ENCODE measurements at places on chromosomes 12 and 14.
A peak's percentile ranks its signal among the peaks of the same experiment; 100 is the strongest.

GRCh38 chr12:122366685-122367475 is 55.6 kb downstream of the CLIP1 start:
- peak; percentile 58 for DNase-seq

- no peak for DNase-seq
Measured at GRCh38 chr14:99120526-99121318, 151.3 kb downstream of the BCL11B start.

- DNase-seq = no peak
Measured at GRCh38 chr14:68148276-68148675, 328.7 kb downstream of the RAD51B start.

DNA sequence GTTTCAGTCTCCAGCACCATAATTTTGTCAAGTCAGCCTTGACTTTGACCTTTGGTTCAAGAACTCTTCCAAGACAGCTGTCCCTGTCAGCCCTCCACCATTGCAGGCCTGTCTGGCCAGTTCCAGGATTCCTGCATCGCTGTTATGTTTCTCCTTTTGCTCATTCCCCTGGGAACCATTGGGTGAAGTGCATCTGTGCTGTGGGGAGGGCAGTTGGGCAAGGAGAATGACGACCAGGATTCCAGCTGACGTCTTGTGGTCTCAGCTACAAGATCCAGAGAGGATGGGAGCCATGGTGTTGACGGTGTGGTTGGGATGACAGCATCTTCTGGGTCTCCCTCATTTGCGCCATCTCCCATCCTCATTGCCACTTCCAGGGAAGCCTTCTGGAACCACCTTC is 45.9 kb upstream of the SLC24A4 start:
- no peak for DNase-seq

GRCh38 chr12:129001826-129002225 is 148.5 kb downstream of the GLT1D1 start:
- no peak for DNase-seq

- no peak for DNase-seq
Measured at GRCh38 chr12:24600996-24601395, 347.9 kb downstream of the BCAT1 start.

GRCh38 chr12:121013715-121014114 is 2.6 kb downstream of the C12orf43 start:
- DNase-seq = no peak

DNA sequence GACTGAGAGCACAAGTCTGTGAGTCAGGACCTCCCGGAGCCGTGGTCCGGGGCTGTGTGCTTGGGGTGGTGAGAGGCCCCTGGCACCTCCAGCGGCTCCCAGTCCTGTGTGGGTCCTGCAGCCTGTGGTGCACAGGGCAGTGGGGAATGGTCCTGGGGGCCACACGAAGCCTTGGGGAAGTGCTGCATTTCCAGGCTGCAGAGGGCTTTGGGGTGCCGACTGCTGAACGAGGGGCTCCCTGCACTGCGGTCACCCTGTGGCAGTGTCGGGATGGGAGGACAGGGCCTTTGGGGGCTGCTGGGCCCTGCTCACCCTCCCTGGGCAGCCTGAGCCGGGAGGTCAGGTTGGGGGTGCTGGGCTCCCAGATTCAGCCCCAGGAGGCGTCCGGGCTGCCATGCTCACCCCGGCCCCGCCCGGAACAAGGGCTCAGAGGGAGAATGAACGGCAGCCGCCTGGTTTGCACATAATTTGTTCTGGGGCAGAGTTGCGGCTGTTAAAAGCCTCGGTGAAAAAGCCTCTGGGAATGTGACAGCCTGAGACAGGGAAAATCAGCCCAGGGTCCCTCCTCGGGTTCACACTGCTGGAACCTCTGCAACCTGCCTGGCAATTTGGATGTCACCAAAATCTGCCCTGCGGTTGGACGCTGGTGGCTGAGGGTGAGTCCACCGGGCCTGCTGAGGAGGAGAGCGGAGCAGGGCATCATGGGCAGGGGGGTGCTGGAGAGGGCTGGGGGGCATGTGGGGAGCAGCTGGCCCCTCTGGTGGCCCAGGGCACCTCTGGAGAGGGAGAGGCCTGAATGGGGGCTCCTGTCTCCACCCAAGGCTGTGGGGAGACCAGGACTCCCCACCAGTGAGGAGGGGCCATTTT is 109.2 kb downstream of the KIF26A start:
- no peak for DNase-seq

DNA sequence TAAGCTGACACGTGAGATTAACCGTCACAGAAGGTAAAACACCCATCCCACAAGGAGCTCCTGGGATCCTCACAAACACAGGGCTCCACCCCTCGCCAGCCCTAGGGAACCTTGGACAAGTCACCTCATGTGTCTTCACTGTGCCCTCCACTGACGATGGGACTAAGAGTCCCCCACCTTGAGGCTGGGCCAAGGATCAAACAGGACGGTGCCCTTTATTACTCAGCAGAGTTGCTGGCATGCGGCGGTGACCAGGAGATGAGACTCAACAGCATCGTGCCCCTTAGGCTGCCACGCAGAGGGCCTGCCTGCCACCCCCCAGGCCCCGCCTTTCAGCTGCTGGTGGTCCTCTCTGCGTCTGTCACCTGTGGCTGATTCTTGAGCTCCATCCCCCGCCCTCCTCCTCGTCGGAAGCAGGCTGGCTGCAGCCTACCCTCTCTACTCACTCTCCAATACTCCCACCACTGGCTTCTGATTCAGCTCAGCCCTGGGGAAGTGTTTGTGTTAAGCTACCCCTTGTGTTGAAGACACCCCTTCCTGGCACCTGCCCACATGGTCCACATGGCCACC is 105.2 kb downstream of the DICER1 start:
- DNase-seq = no peak

DNA sequence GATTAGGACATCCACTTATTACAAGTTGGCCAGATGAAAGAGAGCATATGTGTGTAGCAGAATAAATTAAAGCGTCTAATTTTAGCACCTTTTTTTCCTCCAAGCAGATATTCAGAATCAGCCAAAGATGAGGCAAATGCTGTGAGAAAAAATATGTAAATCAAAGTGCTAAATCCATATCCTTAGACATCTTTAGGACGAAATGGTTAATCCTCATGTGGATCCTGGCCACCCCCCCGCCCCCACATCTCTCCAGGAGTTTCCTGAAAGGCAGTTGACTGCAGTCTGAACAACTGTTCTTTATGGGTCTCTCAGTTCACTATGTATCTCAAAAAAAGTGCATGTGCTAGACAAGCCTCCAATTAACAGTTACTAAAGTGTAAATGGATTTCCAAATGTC is 1768.1 kb upstream of the SEL1L start:
- DNase-seq = no peak

DNA sequence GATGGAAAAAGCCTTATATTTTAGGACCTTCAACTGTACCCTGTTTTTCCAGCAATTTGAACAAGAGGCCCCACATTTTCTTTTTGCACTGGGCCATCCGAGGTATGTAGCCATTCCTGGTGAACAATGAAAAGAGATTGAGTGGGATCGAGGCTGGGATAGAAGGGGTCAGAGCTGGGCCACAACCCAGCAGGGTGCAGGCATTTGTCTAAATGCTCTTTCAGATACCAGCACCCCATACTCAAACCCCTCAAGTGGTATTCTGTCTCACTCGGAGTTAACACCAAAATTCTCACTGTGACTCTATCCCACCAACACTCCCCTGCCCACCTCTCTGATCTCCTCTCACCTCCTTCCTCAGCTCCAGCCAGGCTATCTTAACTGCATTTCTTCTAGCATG is 26.8 kb downstream of the DUSP6 start:
- no peak for DNase-seq

DNA sequence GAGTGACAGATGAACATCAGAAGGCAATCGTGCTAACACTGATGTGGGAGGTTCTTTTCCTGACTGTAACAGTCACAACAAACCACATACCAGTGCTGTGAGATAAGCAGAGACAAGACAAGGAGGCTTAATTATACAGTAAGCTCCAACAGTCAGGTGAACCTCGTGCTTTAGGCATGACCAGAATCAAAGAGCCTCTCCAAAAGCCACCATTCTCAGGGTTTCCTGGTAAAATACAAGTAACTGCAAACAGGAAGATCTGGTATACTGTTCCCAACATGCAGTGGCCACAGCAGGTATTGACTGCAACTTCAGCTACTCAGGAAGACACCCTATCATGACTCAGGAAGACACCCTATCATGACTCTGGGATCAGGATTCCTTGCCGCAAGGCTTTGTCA is 47.3 kb upstream of the GTF2A1 start:
- no peak for DNase-seq

GRCh38 chr14:93994919-93995682 is 2.0 kb upstream of the CCDC197 start:
- peak; percentile 92 for DNase-seq

DNA sequence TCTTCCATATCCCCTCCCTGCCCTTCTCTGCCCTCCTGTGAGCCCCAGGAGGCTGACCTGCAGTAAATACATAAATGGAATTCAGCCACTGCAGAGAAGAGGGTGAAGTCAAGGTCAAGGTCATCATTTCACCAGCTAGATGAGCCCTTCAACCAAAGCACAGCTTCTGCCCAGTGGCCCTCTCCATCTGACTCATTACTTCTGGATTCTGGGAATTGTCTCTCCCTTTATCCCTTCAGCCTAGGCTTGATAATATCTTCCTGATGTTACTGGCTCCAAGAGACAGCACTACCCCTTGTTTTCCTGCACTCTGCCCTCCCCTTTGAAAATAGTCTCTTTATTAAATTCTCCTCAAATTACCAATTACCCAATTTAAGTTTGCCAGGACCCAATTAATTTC is 64.5 kb downstream of the TTC9 start:
- DNase-seq = no peak

GRCh38 chr14:53539489-53540126 is 386.5 kb upstream of the DDHD1 start:
- peak; percentile 63 for DNase-seq

GRCh38 chr12:50103767-50104321 is at the start of gene GPD1:
GPD1 (plus strand) TSS chr12:50104008; CDS start chr12:50104051, 43 bp downstream.
- DNase-seq = peak; percentile 86

- no peak for DNase-seq
Measured at GRCh38 chr12:93484315-93484981, 17.1 kb downstream of the MRPL42 start.

DNA sequence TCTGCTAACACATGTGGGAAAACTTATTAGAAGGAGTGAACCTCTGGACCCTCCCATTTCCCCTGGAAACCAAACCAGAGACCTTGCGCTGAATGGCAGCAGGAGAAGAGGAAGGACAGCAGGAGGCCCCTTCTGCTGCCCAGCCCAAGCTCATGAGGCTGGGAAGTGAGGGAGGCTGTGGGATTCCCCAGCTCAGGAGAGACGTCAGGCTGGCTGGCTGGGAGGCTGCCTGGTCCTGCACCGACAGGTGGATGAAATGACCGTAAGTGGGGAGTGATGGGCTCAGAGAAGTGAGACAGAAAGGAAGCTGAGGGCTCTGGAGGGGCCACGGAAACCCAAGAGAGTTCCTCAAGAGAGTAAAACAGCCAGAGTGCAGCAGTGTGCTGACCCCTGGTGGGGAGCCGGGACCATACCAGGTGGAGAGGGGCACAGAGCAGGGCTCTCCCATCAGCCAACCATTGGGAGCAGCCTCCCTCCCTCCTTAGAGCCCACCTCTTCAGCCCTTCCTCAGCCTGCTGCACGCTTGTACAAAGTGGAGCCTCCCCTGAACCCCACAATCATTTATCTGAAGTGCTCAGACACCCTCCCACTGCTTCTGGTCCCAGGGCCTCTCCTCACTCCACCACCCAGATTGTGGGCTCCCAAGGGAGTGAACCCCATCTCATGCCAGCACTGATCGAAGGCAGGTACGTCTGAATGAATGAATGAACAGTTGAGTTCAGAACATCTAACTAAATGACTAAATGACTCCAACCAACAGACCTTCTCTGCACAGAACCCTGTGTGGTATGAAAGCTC is 14.0 kb downstream of the TAMALIN start:
- DNase-seq = no peak

DNA sequence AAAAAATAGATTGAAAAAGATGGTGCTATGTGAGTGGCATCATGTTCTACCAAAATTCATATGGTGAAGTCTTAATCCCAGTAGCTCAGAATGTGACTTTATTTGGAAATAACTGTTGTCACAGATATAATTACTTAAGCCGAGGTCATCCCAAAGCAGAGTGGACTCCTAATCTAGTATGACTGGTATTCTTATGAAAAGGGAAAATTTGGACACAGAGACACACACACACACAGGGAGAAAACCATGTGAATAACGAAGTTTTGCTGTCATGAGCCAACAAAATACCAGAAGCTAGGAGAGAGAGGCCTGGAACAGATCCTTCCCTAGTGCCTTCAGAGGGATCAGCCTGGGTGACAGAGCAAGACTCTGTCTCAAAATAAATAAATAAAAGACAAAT is 62.6 kb downstream of the FAR2 start:
- DNase-seq = no peak

GRCh38 chr14:69666112-69666511 is 54.7 kb downstream of the SUSD6 start:
- no peak for DNase-seq

DNA sequence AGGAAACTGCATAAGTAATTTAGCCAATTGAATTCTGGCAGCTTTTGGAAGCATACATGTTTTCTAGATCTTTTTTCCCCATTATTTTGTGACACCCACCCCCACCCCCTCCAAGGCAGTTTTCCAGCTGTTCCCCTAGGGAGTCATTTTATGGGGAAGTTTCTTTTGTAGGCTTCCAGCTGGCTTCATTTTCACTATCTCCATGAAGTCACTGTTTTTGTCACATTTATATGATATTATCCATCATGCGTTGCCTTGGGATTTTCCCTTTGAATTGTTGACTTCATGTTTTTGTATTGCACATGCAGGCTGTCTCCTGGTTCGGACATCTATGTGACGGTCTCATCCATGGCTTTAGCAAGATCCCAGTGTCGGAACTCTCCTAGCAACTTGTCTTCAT is 233.6 kb upstream of the RGS6 start:
- no peak for DNase-seq

- no peak for DNase-seq
Measured at GRCh38 chr14:41302776-41303175, 303.9 kb upstream of the LRFN5 start.

- no peak for DNase-seq
Measured at GRCh38 chr12:53768976-53769375, 17.2 kb upstream of the CISTR start.

- no peak for DNase-seq
Measured at GRCh38 chr14:50778721-50779483, 52.1 kb downstream of the NIN start.

- no peak for DNase-seq
Measured at GRCh38 chr12:7295529-7295928, 8.3 kb upstream of the ACSM4 start.

GRCh38 chr14:94455928-94456327 is 3.3 kb upstream of the SERPINA11 start:
- no peak for DNase-seq

- no peak for DNase-seq
Measured at GRCh38 chr12:26978801-26979200, 35.4 kb downstream of the TM7SF3 start.

DNA sequence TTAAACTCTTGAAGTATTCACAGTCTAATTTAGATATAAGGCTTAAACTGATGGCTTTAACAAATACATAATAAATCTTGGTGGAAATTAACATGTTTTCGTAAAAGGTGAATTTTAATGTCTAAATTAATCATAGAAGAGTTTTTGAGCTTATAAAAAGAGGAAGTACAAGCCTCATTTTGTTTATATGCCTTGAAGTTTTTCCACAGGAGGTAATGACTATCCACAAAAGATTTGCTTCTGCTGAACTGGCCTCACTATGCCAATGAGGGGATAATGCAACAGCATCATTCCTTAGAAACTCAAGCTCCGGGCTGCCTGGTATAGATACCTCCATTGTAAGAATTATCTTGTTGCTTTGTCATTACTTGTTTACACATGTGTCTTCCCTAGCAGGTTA is 175.6 kb downstream of the DUSP6 start:
- DNase-seq = no peak

GRCh38 chr14:22434901-22435550 is 154.0 kb downstream of the DAD1 start:
- no peak for DNase-seq

Measured in psoas muscle (tissue), 8 donors.